H4 (cell line): ENCODE measurements at places on chromosomes 3 and 15. TPM values are rescaled to one million over a fixed set of nuclear protein-coding genes. Genes with fewer than 3 reads are reported as not detected.

Gene ARNT2
- 3.3 and 5.3 TPM in 2 replicates for total RNA-seq

Gene ARHGAP11A
- total RNA-seq, result 31.3 and 32.5 TPM in 2 replicates

GRCh38 chr3:18559331-18559842, 134.2 kb upstream of the SATB1 start:
- peak; percentile 8 for DNase-seq

DNA sequence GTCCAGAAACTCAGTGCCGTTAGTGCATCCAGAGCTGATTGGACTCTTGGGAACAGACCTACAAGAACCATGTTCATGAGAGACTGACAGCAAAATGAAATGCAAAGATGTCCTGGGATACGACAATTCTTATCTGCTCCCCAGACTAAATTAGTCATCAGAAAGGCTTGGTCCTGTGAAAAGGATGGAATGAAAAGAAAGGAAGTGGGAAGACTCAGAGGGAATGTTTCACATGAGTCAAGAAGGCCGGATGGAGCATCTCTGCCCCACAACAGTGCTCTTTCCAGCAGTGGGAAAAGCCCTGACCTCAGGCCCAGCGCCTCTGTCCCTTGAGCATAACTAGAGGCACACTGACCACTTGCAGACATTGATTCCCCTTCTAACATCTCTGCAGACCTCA, 39.3 kb upstream of the UACA start:
- DNase-seq, result no peak

GRCh38 chr15:27135151-27135550, 164.2 kb downstream of the GABRG3 start:
- no peak for DNase-seq

Gene FEZF2
- total RNA-seq, result not detected in 2 replicates

GRCh38 chr3:45659661-45660566, 29.3 kb upstream of the SACM1L start:
- peak; percentile 62 for DNase-seq

Gene TM6SF1
- 0.04 TPM in 1 of 2 replicates, not detected in the other for total RNA-seq

DNA sequence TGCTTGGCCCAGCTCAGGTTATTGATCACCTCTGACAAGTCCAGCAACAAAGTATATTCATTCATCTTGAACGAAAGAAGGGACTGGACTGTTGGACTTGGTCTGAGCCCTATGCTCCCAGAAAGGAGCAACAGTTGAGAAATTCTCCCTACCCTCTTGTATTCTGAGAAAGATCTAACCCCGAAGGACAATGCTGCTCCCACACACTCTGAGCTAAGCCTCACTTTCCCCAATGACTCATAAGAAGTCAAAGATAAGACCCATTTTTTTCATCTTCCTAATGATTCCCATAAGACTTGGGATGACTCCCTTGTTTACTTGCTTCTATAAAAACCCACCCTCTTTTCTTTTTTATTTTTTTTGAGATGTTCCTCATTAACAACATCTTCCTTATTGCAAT, 549.4 kb upstream of the MDFIC2 start:
- DNase-seq, result no peak

DNA sequence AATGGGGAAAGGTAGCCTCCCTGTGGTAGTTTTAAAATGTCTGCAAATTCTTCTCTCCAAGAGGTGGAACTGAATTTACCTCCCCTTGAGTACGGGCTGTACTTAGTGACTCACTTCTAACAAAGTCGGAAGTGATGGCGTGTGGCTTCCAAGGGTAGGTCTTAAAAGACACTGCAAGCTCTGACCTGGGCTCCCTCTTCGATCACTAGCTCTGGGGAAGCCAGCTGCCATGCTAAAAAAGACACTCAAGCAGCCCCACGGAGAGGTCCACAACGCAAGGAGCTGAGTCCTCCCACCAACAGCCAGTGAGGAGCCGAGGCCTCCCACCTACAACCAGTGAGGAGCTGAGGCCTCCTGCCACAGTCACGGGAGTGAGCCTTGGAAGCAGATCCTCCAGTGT, 122.0 kb upstream of the HACD2 start:
- no peak for DNase-seq

DNA sequence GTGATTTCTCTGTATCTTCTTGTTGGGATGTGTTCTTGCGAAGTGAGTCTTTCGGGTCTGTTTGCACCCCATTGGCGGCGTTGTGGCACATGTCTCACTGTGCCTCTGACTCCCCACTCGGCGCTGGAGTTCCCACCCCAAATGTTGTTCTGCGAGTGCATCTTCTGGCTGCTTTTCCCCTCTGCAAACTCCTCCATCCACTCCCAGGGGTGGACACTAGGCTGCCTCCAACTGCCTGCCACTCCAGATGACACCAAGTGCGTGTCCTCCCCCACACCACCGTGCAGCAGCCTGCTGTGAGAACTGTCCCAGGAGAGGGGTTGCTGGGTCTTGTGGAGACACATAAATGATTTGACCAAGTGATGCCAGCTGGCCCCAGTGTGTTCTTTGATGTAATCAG, 17.6 kb downstream of the EFCC1 start:
- DNase-seq, result no peak
